ENCODE measurements at places on chromosomes 6 and 20. TPM values are rescaled to one million over a fixed set of nuclear protein-coding genes. Genes with fewer than 3 reads are reported as not detected.

GRCh38 chr6:131685266-131685780, 15.9 kb downstream of the OR2A4 start:
- no peaks in the 10 kb centered on the region for H3K36me3 ChIP-seq
- H3K4me3 ChIP-seq = no peak overlapping the region
- H3K4me1 ChIP-seq = no peaks in the 10 kb centered on the region
- H3K27ac ChIP-seq = no peak overlapping the region
- H3K27me3 ChIP-seq = no peaks in the 10 kb centered on the region
- no peak for DNase-seq

DNA sequence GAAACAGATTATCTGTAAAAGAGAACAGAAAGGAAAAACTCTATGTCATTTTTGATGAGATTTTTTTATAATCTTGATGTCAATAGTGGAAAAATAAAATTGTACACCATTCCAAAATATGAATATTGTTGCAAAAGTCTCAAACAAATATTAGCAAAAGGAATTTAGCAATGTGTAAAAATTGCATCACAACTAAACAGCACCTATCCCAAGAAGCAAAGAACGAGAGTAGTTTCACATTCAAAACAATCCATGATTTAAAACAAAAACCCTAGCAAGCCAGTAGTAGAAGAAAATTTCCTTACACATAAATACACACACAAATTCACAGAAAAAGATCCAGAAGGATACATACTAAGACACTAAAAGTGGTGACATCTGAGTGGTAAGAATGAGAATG, 38.4 kb downstream of the LCA5 start:
- no peak for DNase-seq
- 0 out of 2 replicates have a peak, but pooled peaks cover 2% of the 10 kb centered on the region for H3K4me1 ChIP-seq
- H3K27me3 ChIP-seq = no peaks in the 10 kb centered on the region
- no peak overlapping the region for H3K27ac ChIP-seq
- H3K4me3 ChIP-seq = no peak overlapping the region
- no peaks in the 10 kb centered on the region for H3K36me3 ChIP-seq

DNA sequence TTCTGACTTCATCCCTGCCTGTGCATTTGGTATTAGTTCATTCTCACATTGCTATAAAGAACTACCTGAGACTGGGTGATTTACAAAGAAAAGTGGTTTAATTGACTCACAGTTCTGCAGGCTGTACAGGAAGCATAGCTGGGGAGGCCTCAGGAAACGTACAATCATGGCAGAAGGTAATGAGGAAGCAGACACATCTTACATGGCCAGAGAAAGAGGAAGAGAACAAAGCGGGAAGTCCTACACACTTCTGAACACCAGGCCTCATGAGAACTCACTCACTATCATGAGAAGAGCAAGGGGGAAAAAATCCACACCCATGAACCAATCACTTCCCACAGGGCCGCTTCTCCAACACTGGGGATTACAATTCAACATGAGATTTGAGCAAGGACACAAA, 303.9 kb downstream of the CBLN4 start:
- no peaks in the 10 kb centered on the region for H3K36me3 ChIP-seq
- no peak overlapping the region for H3K27ac ChIP-seq
- DNase-seq = no peak
- H3K4me3 ChIP-seq = no peak overlapping the region
- no peaks in the 10 kb centered on the region for H3K4me1 ChIP-seq

GRCh38 chr6:3541006-3541585, 84.2 kb upstream of the SLC22A23 start:
- no peaks in the 10 kb centered on the region for H3K4me1 ChIP-seq
- no peaks in the 10 kb centered on the region for H3K27me3 ChIP-seq
- H3K36me3 ChIP-seq = no peaks in the 10 kb centered on the region
- H3K4me3 ChIP-seq = no peak overlapping the region
- DNase-seq = no peak

GRCh38 chr6:33710296-33711121, 991 bp downstream of the UQCC2 start:
- DNase-seq = no peak
- H3K27me3 ChIP-seq = no peaks in the 10 kb centered on the region
- peak overlapping the region; percentile 89 for H3K4me3 ChIP-seq
- H3K36me3 ChIP-seq = peaks cover 49% of the 10 kb centered on the region

DNA sequence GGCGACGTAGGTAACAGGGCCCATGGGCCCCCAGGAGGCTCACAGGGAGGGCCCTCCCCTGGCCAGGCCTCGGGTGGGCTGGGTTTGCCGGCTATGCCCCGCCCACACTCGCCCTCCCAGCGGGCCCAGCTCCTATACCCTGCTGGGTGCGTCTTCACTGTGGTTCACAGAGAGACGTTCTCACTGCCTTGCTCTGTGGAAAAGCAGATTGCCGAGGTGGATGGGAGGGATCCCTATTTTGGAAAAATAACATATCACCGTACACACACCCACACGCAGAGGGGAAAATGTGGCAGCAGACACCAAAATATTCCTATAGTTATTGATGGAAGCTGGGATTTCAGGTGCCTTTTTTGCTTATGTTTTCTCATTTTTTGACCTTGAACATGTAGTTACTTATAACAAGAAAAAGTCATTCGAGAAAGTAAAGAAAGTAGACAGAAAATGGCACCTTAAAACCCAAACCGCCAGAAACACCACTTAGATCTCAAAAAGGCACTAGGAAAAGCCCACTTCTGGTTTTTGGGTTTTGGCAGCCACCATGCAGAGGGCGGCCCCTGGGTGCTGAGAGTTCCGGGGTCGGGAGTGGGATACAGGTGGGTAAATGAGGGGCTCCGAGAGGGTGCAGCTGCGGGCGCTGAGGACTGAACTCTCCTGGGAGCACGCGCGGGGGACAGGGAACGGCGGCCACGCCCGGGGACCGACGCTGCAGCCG, 49.4 kb downstream of the TMEM242 start:
- H3K4me1 ChIP-seq = peaks cover 2% of the 10 kb centered on the region
- H3K27ac ChIP-seq = no peak overlapping the region
- DNase-seq = peak; percentile 63

DNA sequence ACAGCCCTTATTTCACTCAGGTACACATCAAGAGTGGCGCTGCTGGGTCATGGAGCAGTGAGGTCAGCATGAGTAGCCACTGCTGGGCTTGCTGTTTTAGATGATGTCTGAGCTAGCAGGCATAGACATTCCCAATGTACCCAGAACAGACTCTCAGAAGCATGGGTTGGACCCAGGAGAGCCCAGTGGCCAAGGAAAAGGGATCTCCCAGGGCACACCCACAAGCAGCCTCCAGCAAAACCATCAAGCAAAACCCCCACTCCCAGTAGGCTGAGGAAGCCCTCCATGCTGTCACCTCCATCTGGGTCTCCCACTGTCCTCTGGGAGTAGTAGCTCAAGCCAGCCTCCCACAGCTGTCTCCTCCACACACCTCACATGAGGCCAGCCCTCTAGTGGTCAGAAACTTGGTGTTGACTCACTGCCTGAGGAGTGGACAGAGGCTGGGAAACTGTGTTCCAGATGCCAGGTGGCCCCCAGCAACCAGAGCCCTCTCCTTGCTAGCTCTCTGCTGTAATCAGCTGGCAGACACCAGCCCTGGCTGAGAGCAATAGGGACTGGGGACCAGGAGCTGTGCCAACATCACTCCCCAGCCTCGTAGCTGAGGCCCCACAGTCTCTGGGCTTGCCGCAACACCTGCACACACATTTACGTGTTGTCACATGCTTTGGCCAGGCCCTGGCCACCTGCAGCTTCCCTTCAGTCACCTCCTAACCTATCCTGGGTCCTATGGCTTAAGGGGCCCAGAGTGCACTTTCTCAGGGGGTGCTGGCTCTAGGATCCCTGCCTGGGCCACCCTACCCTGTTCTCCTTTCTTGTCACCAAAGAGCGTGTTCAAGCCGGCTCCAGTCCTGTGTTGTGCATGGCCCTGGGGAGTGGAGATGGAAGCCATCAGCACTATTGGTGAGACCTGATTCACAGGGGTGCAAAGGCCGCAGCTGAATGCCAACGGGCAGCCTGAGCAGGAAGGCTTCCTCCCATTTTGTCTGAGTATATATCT, 1.9 kb upstream of the AP5S1 start:
- no peaks in the 10 kb centered on the region for H3K27me3 ChIP-seq
- H3K4me1 ChIP-seq = no peaks in the 10 kb centered on the region
- peak; percentile 87 for DNase-seq

The TRMT6 gene
- 37.8 TPM for total RNA-seq

The HTR1E gene
- total RNA-seq = not detected

The SMPDL3A gene
- 0.68 TPM for total RNA-seq

The GNRH2 gene
- total RNA-seq = 1.1 TPM

The SLC44A4 gene
- 3.3 TPM for total RNA-seq

All from H9 (cell line).